Activated CD4-positive, alpha-beta T cell treated with anti-CD3 and anti-CD28 coated beads, Interleukin-2, amount 10 ng/mL, durations not matched to agents 7 days and 5 days (primary cell): ENCODE measurements at places on chromosomes 3 and 15. TPM values are rescaled to one million over a fixed set of nuclear protein-coding genes. Genes with fewer than 3 reads are reported as not detected.
A peak's percentile ranks its signal among the peaks of the same experiment; 100 is the strongest.

The ZNF80 gene
- 0.10 TPM for total RNA-seq

The DNAH12 gene
- 0.10 TPM for total RNA-seq

The GPR62 gene
- not detected for total RNA-seq

The HCN4 gene
- total RNA-seq: not detected

The NEO1 gene
- 4.3 TPM for total RNA-seq

The ISL2 gene
- 0.54 TPM for total RNA-seq

The KNL1 gene
- 62.2 TPM for total RNA-seq

The NEK10 gene
- 0.56 TPM for total RNA-seq

The LCTL gene
- total RNA-seq: not detected

DNA sequence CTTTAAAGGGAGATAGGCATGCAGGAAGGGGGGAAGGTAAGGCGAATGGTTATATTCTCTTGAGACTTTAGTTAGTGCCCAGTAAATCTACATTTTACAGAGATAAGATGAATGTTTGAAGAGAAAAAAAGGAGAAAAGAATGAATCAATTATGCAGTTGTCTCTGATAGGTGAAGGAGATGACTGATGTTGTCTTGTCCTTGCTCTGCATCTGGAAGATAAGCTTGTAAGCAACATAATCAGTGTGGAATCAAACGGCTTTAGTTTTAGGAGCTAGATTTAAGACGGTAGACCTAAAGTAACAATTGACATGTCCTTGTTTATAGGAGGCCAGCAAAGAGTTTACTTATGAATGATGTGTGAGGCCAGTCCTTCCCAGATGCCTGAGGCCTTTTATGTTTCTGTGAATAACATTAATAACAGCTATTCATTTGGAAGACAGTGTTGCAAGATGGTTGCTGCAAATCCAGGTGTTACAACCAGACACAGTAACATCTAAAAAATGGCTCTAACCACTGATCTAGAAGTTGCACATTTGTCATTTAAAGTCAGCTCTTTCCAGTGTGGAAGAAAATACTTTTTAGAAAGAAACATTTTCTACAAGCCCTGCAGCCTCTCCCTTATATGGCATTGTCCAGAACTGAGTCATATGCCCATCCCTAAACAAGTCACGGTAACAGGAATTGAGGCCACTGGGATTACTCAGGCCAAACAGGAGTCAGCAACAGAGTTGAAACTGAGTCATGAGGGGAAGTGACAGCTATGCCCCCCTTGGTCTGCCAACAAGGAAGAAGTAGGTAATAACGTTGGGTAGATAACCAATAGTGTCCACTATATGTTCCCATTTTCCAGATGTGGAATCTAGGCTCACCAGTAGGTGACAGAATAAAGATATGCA, 77.5 kb upstream of the FBN1 start:
- no peaks in the 10 kb centered on the region for H3K27me3 ChIP-seq
- no peak for DNase-seq
- H3K4me1 ChIP-seq: no peaks in the 10 kb centered on the region
- H3K4me3 ChIP-seq: no peak overlapping the region
- peaks cover 21% of the 10 kb centered on the region for H3K36me3 ChIP-seq

DNA sequence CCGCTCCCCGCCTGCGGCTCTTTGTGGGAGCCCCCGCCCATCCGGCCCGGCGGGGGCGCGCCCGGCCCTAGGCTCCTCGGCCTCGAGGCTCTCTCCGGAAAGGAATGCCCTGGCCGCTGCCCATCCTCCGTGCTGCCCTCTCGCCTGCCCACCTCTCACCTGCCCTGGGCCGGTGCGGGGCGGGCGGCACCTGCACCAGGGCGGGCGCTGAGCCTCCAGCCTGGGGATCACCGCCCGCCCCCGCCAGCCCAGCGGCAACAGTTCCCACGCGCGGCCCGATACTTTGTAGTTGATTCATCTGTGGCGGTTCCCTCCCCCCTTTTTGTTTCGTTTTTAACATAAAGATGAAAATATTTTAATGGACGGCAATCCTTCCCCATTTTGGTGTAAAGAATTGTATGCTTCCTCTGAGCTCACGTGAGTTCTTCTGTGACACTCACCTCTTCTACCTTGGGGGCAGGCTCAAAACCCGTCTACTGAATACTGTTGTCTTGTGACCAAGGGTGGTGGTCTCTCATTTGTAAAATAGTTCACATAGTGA, 1.9 kb downstream of the KLF13 start:
- DNase-seq: peak; percentile 72
- peaks cover 56% of the 10 kb centered on the region for H3K4me1 ChIP-seq
- peak overlapping the region; percentile 93 for H3K27ac ChIP-seq
- H3K4me3 ChIP-seq: peak overlapping the region; percentile 92
- H3K36me3 ChIP-seq: peaks cover 46% of the 10 kb centered on the region
- no peaks in the 10 kb centered on the region for H3K27me3 ChIP-seq

- no peaks in the 10 kb centered on the region for H3K4me1 ChIP-seq
- H3K27me3 ChIP-seq: no peaks in the 10 kb centered on the region
- H3K36me3 ChIP-seq: no peaks in the 10 kb centered on the region
These were observed 16.3 kb downstream of the TYRO3 start for GRCh38 chr15:41575282-41575681.

DNA sequence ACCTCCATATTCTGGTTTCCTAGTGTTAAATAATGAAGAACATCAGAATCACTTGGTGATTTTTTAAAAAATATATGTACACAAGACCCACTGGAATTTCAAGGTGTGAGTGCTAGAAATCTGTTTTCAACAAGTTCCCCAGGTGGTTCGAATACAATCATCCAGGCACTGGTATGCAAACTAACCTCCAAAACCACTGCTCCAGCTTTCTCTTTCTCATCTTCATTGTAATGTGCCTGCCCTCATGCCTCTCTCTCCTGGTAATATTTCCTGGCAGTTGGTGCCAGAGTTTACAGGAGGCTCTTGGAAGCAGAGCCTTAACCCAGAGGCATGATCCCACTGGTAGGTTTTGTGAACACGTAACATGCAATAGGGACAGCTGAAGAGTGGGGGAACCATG, 163.1 kb upstream of the MANF start:
- H3K4me3 ChIP-seq: no peak overlapping the region
- H3K36me3 ChIP-seq: no peaks in the 10 kb centered on the region
- no peaks in the 10 kb centered on the region for H3K4me1 ChIP-seq

DNA sequence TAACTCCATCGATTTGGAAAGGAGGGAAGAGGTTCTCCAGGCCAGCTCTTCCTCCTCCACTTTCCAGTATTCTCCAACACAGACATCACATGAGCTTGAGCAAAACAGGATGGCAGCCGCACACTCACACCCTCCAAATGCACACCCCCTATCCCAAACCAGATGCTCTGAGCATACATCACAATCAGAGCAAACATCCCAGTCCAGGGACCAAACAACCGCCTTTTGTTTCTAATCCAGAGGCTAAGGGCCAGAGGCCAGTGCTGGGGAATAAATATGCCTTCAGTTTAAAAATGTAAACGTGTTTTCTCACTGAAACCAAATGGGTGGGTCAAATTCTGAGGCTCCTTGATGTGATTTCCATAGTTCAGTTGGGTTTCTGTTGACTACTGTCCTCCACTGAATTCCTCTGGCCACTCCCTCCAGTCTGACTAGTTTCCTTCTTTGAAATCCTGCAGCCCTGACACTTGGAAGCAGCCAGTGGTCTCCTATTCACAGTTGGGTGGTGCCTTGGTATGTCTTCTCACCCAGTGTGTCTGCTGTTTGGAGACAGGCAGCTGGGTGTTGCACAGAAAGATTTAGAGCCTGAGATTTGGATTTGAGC, 19.2 kb upstream of the MFGE8 start:
- H3K4me3 ChIP-seq: no peak overlapping the region
- H3K4me1 ChIP-seq: no peaks in the 10 kb centered on the region
- H3K36me3 ChIP-seq: no peaks in the 10 kb centered on the region

DNA sequence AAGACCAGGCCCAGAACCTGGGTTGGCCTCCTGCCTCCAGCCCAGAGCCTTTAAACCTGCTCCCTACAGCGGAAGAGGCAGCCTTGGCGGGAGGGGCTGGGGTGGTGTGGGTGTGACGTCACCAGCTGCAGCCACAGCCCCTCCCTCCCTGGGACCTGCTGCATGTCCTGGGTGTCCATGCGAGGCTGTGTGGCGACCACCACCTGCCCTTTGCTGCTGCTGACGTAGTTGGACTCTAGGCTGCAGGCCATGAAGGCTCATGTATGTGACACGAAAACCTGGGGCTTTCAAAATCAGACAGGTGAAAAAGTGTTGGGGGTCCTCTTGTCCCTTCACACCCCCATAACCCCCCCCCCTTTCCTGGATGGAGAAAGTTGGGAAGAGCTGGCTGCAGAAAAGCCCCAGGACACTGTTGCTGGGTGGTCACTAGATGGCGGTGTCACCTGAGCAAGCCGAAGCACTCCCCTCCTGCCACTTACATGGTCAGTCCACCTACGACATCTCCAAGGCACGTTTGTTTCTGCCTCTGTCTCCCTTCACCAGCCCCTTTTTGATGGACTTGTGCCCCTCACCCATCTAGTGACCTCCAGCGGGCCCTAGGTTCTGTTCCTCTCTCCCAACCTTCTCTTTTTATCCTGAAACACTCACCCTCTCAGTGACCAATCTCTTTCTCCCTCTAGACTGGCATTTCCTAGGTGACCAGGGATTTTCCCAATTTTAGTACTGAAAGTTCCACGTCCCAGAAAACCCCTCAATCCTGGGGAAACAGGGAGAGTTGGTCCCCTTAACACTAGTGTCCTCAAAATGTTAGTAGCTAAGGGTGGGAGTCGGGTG, 35.2 kb downstream of the SLC6A20 start:
- H3K4me3 ChIP-seq: no peak overlapping the region
- H3K27ac ChIP-seq: no peak overlapping the region
- peak; percentile 35 for DNase-seq
- H3K4me1 ChIP-seq: no peaks in the 10 kb centered on the region
- H3K27me3 ChIP-seq: peaks cover 12% of the 10 kb centered on the region

DNA sequence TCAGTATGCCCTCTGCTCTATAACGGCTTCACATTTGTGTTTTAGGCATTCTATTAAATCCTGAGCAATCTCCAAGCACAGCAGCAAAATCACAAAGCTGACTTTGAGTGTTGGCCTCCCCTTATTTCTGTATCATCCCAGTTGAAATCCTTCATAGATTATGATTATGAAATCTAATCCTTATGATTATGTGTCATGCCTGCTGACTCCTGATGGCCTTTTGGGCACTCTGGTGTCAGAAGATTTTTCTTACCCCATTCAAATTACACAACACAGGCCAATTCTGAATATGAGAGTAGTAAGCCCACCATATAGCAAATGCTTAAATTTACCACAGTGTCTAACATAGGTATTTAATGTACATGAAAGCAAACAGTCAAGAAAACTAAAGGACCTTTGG, 34.3 kb downstream of the CDV3 start:
- H3K4me1 ChIP-seq: no peaks in the 10 kb centered on the region
- peak overlapping the region; percentile 4 for H3K27ac ChIP-seq
- H3K27me3 ChIP-seq: no peaks in the 10 kb centered on the region
- no peak overlapping the region for H3K4me3 ChIP-seq
- peaks cover 65% of the 10 kb centered on the region for H3K36me3 ChIP-seq
- no peak for DNase-seq

DNA sequence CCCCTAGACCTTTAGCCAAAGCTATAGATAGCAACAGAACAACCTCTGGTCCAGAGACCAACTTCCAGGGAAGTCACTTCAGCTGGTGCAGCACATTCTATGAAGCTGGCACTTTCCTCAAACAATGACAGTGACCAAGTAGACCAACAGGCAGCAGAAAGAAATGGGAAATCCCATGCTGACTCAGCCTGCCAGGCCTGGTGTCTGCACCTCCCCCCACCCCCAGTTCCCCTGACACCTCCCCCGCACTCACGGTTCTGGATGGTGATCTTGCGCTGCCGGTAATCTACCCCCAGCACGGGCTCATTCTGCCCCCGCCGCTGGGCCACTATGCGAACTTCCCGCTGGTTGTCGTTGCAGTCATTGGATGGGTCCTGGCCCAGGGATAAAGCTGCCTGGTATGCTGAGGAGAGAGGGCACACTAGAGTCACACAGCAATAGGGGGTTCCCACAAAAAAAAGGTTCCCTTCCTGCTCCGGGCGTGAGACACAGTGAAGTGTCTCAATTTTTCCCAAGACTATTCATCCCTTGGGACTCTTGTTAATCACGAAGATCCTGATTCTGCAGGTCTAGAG, 17.0 kb downstream of the ILDR1 start:
- H3K27me3 ChIP-seq: peaks cover 14% of the 10 kb centered on the region
- no peak overlapping the region for H3K27ac ChIP-seq

DNA sequence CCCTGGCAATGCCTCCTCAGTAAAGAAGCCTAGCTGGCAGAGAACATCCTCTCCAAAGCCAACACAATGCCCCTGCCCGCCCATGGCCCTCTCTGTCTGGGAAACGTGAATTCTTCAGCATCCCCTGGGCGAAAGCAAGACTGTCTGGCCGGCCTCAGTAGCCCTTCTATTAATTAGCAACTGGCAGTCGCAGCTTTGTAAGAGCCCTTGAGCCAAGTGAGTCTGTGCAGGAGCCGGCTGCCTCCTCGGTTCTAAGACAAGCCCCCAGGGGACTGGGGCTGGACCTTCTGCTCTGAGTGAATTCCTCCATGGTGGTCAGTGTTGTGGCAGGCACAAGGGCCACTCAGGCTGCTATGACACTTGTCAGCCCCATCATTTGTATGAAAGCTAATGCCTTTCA, 7.4 kb downstream of the HCN4 start:
- DNase-seq: no peak
- no peaks in the 10 kb centered on the region for H3K4me1 ChIP-seq
- no peak overlapping the region for H3K4me3 ChIP-seq

- H3K27ac ChIP-seq: no peak overlapping the region
- no peak for DNase-seq
- no peaks in the 10 kb centered on the region for H3K27me3 ChIP-seq
- H3K36me3 ChIP-seq: no peaks in the 10 kb centered on the region
These were observed 617.9 kb downstream of the NTRK3 start for GRCh38 chr15:87638554-87639083.

- H3K36me3 ChIP-seq: no peaks in the 10 kb centered on the region
- no peak overlapping the region for H3K4me3 ChIP-seq
- H3K27ac ChIP-seq: no peak overlapping the region
- no peak for DNase-seq
These were observed 21.3 kb upstream of the RAD18 start for GRCh38 chr3:8984526-8984925.

- DNase-seq: no peak
- peaks cover 4% of the 10 kb centered on the region for H3K36me3 ChIP-seq
- H3K27ac ChIP-seq: peak overlapping the region; percentile 66
- peaks cover 5% of the 10 kb centered on the region for H3K27me3 ChIP-seq
- peaks cover 92% of the 10 kb centered on the region for H3K4me1 ChIP-seq
These were observed 65.1 kb upstream of the KLF13 start for GRCh38 chr15:31261266-31262142.

- H3K4me1 ChIP-seq: peaks cover 13% of the 10 kb centered on the region
- peak overlapping the region; percentile 0 for H3K27ac ChIP-seq
- H3K4me3 ChIP-seq: no peak overlapping the region
- DNase-seq: peak; percentile 9
These were observed 86.1 kb downstream of the TJP1 start for GRCh38 chr15:29736012-29736743.

GRCh38 chr3:103644450-103644849, 1209.6 kb downstream of the ZPLD1 start:
- H3K27me3 ChIP-seq: no peaks in the 10 kb centered on the region
- no peak overlapping the region for H3K4me3 ChIP-seq
- no peak for DNase-seq
